ENCODE measurements at places on chromosomes 3 and 15.
A peak's percentile ranks its signal among the peaks of the same experiment; 100 is the strongest.

- no peak for DNase-seq
These were observed 181.3 kb upstream of the EOMES start for GRCh38 chr3:27903446-27903845.

GRCh38 chr3:86771741-86772512 is 219.0 kb downstream of the VGLL3 start:
- no peak for DNase-seq

DNA sequence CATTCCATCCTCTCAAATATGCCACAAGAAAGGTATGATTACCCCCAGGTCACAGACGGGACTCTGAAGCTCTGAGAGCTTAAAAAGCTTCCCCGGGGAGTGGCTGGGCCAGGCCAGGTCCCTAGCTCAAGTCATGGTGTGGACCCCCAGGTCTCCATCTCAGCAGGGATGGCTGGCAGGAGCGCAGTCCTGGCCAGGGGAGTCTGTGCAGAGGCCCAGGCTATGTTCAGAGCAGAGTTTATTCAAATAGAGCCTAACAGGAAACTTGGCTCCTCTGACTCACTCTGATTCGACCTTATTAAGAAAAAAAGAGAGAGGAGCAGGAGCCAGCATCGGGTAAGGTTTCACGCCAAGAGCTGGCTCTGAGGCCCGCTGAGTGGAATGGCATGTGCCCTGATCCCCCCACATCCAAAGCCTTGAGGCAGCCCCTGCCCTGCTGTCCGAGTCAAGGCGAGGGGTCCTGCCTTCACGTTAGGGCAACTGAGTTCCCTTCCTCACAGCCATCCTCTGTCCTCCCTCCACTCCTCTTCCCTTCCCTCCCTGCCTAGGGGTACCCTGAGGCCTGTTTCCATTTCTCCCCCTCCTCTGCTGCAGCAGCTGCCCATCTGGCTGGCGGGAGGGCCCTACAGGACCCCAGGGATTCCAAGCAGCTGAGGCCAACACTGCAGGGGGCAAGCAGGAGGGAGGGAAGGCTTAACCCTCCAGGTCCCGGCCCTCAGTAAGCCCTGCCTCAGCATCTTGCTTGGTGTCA is 1.9 kb upstream of the LOXL1 start:
- DNase-seq, result no peak

DNA sequence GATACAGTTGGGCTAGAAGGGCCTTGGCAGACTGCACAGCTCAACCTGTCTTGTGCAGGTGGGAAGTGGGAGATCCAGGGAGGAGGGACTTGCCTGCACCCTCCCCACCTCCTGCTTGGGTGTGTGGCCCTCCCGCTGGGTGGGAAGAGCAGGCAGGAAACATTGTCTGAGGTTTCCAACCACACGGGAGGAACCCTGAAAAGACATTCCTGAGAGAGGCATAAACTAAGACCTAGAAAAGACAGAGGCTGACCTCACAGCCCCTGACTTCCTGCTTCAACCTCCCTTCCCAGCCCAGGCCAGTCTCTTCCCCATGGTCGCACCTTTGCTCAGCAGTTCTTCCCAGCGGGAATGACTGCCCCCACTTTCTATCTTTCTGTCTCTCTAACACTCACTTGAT is 46.3 kb upstream of the INSYN1 start:
- no peak for DNase-seq

GRCh38 chr3:197519801-197520211 is 36.0 kb downstream of the BDH1 start:
- DNase-seq, result no peak

DNA sequence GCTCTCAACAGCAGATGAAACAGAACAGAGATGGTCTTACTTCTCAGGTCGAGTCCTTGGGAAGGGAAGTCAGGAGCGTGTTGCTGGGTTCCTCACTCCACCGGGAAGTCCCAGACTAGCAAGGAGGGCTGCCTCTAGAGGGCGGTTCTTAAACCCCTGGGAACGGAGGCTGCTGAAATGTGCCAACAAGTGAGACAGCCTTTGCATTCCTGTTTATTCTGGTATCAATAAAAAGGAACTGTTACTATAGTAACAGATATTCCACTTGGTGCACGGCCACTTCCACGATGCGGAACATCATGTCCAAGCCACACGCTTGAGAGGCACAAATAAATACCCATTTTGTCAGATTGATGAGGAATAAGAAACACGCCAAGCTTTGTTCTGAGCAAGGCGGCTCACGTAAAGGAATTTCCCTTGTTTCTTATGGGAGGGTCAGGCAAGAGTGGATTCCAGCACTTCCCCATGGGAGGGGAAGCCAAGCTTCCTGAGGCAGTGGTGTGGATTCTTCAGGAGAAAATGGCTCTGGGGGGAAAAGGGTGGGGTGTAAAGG is at the start of gene FAM107A:
TSS of gene FAM107A (minus strand) at position 123 of the 553 bp plus-strand sequence. CDS start 7,531 bp downstream, outside the sequence.
- no peak for DNase-seq

GRCh38 chr3:124275412-124275811 is 283.5 kb upstream of the ROPN1 start:
- peak; percentile 87 for DNase-seq

DNA sequence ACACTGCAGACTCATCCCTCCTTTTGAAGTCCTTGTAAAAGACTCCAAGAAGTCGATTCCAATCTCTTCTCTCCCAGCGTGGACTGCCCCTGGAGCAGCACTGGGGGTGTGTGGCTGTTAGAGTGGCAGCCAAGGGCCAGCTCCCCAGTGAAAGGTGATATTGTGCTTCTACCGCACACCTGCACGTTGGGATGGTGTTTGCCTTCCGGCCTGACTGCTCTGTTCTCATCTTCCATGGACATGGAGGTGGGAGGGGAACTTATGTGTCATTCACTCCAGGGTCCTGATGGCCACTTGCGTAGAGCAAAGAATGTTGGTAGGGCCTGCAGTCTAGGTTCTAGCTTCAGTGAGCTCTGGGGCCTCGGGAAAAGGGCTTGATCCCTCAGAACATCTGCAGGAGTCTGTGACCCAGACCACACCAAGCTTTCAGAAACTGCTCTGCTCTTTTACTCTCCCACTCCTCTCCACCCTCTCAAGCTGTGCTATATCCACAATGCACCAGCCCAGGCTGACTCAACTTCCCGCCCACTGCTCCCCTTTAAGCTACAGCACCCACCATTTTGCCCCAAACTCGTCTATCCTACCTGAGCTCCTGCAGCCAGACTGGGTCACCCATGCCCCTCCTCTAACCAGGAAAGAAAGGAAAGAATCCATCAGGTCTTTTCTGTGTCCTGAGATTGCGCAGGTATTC is 31.3 kb downstream of the LIPC start:
- DNase-seq, result no peak

DNA sequence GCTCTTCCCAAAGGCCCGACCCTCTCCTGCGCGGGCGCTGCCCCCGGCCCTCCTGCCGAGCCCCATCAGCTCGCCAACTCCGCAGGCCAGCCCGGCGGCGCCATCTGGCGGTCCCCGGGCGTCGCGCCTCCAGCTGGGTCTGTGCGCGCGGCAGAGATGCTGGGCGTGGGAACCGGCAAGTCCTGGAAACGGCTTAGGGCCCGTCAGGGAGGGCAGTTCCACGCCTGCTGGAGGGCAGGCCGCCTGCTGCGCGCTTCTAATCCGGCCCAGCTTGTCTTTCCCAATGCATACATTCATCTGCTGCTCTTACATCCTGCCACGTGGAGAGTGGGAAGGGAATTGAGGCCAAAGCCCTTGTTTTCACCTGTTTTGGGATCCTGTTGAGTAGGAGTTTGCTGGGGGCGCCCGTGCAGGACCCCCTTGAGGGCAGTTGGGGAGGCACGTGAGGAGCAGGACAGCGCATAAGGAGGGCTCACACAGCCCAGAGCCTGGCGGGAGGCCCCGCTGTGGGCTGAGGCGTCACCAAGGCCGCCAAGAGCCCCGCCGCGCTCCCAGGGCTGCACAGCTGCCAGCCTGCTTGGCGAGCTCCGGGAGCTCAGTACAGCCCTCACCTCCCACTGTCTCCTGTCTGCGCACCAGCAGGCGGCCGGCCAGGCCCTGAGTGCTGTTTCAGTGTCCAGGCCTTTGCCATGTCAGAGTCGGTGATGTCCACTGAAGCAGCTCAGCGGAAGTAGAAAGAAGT is 165.6 kb downstream of the NSMCE3 start:
- DNase-seq, result no peak

- DNase-seq, result no peak
These were observed 11.5 kb downstream of the ILDR1 start for GRCh38 chr3:122010506-122010905.

- peak; percentile 2 for DNase-seq
These were observed 27.9 kb downstream of the GTPBP8 start for GRCh38 chr3:113018536-113019181.

- no peak for DNase-seq
These were observed 489.2 kb downstream of the FGF12 start for GRCh38 chr3:192237992-192238608.

GRCh38 chr15:56034514-56034913 is 41.1 kb upstream of the NEDD4 start:
- DNase-seq, result no peak

- DNase-seq, result no peak
These were observed 99.0 kb upstream of the RBMS3 start for GRCh38 chr3:29181872-29182271.

DNA sequence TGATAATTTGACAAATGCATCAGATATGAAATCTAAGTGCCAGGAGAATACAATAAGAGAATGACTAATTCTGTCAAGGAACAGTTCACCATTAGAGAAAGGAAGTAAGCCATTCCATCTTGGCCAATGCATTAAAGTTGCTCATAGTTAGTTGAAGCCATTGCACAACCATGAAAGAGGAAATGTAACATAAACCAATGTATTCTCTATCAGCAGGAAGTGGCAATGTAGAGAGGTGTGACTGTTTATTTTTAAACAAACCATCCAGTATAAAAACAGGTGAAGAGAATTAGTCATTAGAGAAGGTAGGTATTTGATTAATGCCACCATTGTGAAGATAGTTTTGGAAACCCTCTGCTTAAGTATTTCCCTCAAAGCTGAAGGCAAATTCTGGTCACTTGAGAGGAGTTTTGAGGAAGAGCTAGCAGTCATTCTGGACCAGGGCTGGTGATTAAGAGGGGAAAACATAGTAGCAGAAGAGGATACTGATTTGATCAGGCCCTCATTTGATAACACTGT is 10.7 kb upstream of the ANXA2 start:
- no peak for DNase-seq

DNA sequence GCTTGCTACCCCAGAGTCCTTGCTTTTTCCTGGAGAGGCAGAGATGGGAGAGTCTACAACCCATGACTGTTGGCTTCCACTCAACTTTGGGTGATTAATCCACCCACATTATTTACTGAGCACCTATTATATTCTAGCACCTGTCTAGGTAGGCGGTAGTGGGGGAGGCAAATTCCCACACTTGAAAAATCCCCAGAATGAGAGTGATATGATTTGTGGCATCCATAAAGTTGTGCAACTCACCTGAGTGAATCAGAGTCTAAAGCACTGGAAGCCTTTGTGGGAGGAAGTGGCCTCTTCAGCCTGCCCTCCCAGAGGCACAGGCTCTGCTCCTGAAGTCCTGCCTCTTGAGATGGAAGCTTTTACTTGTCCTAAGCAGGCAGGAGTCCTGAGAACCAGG is 40.4 kb upstream of the CTNNB1 start:
- no peak for DNase-seq

DNA sequence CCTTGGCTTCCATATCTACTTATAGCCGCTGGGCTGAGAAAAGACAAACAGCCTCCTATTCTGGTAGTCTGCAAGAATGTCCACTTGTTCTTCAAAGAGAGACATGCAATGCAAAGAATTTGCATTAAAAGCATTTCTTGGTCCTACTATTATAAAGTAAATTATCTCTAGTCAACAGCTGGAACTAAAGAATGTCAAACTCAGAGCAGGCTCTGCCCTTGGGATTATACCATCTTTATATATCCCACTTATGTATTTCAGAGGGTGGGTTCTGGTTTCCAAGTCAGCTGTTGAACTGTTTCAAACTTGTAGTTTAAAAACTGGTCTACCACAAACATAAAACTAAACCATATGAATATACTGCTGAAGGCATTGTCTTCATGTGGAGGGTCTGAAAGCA is 7.0 kb upstream of the ACTC1 start:
- no peak for DNase-seq

GRCh38 chr3:185729337-185730055 is 95.3 kb downstream of the IGF2BP2 start:
- DNase-seq, result no peak

- no peak for DNase-seq
These were observed 62.4 kb downstream of the RAB7A start for GRCh38 chr3:128788268-128788869.

GRCh38 chr3:107124885-107125284 is 252.4 kb upstream of the CCDC54 start:
- DNase-seq, result no peak

- no peak for DNase-seq
These were observed 179.9 kb downstream of the PLOD2 start for GRCh38 chr3:145981056-145981455.

DNA sequence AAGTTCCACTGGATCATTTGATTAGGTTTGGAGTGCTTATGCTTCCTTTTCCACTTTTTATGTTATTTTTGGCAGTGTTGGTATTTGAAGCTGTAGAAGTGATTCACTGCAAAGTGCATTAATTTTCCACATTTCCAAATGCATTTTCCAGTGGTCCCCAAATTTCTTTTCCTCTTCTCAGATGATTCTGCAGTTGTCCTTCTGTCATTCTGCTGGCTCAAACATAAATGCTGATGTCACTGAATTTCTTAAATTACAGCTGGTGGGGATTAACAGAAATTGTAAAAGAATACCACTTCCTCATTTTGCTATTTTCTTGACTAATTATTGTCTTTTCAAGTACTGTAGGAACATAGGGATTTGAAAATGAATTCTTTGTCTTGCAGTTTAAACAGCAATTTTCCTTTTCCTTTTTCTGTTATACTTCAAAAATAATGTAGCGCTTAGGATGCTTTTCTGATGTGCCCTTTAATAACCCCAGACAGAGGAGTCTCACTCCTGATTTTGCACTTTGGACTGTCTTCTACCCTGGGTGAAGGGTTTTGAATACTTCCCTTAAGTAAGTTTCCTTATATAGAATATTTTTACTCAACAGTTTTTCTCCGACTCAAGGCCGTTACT is 25.0 kb downstream of the MITF start:
- DNase-seq, result no peak

DNA sequence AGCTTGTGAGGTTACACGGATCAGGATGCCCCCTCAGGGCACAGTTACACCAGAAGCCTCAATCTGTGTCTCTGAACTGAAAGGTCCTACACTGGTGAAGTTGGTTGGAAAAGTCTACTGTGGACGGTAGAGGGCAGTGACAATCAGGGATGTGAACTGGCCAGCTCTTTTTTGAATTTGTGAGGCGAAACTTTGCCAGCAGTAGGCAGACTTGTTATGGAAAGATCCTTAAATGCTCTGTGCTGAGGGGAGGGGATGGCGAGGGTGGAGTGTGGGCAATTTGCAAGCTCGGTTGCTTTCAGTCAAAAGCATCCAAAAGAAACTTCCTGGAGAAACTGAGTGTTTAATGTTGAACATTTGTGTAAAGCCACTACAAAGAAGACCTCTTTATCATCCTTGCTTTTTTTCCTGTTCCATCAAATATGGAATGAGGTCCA is 127.4 kb upstream of the ABHD17C start:
- no peak for DNase-seq

GRCh38 chr3:150235799-150236198 is 172.3 kb upstream of the TSC22D2 start:
- DNase-seq, result no peak

GRCh38 chr3:148233403-148233802 is 464.3 kb upstream of the AGTR1 start:
- no peak for DNase-seq

- no peak for DNase-seq
These were observed 69.9 kb downstream of the SEC22A start for GRCh38 chr3:123271466-123272159.

All from DMS79 treated with DMSO at 0.1 percent for 48 hours (cell line).